ENCODE measurements at places on chromosomes 4 and X.

DNA sequence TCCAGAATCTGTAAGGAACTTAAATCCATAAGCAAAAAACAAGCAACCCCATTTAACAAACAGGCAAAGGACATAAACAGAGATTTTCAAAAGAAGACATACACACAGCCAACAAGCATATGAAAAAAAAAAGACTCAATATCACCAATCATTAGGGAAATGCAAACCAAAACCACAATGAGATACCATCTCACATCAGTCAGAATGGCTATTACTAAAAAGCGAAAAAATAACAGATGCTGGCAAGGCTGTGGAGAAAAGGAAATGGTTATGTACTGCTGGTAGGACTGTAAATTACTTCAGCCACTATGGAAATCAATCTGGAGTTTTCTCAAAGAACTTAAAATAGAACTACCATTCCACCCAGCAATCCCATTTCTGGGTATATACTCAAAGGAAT is 156.8 kb upstream of the RADX start:
- no peak for DNase-seq

GRCh38 chrX:13120017-13120416 is 75.6 kb upstream of the FAM9C start:
- no peak for DNase-seq

DNA sequence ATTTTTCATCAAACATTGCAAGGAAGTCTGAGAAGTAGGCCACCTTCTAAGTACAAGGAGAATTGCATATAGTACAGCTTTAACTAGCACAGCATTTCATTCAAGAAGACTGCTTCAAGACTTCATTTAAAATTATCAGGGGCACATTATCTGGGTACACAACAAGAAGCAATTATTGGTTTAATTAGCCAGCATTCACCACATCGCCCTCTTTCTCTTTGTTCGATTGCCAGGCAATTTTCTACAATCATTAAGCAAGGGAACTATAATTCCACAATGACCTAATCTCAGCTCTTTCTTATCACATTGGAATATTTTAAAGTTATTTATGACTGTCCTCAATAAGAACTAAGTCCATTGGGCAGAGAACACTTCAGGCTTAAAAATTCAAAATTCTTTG is 1347.1 kb upstream of the PABPC4L start:
- no peak for DNase-seq

DNA sequence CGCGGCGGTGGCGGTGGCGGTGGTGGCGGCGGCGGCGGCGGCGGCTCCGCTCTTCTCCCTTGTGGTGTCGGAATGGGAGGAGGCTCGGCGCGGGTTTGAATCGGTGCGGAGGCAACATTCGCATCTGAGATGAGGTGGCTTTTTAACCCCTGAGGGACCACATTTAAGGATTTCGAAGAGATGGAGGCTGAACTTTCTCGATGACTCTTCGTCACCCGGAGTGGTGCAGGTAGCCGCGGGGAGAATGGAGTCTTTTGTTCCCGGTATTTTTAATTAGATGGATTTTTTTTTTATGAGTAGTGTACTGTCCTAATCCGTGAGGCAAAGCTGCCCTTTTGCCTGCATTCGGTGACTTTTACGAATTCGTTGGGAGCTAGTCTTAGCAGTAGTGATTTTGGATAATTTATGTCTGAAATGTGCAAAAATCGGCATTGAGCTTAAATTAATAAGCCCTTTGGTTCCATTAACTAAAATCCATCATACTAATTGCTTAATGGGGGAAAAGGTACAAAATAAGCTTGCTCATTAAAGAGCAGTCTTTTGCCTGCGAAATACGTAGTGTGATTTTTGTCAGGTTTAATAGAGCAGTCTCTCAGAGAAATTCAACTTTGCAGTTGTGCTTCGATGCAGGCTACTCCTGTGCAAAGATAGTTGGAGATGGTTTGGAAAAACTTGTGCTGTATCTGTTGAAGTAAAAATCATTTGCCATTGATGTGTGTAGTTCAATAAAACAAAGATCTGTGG is 206.2 kb downstream of the TENM3 start:
- peak; percentile 13 for DNase-seq

- peak; percentile 87 for DNase-seq
Observed at GRCh38 chr4:180664766-180665368, 1578.3 kb upstream of the TENM3 start.

- no peak for DNase-seq
Observed at GRCh38 chr4:169153481-169154087, 117.2 kb downstream of the SH3RF1 start.

DNA sequence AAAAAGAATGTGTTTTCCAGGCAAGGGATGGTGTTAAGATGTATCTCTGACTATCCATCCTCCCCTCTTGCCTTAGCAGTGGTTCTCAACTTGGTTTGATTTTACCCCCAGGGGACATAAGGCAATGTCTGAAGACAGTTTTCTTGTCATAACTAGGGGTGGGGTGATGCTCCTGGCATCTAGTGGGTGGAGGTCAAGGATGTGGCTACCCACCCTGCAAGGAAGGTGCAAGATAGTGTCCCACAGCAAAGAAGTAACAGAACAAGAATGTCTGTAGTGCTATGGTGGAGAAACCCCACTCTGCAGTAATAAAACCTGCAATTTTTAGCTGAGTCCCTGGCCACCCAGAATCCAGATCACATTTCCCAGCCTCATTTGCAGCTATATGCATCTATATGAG is 81.2 kb upstream of the TBL1X start:
- no peak for DNase-seq

Measured in NCI-H1694 (cell line).